ENCODE measurements at places on chromosomes 1 and 21.

- DNase-seq: peak; percentile 14
Observed at GRCh38 chr1:174021591-174022079, 522 bp downstream of the RC3H1 start.

DNA sequence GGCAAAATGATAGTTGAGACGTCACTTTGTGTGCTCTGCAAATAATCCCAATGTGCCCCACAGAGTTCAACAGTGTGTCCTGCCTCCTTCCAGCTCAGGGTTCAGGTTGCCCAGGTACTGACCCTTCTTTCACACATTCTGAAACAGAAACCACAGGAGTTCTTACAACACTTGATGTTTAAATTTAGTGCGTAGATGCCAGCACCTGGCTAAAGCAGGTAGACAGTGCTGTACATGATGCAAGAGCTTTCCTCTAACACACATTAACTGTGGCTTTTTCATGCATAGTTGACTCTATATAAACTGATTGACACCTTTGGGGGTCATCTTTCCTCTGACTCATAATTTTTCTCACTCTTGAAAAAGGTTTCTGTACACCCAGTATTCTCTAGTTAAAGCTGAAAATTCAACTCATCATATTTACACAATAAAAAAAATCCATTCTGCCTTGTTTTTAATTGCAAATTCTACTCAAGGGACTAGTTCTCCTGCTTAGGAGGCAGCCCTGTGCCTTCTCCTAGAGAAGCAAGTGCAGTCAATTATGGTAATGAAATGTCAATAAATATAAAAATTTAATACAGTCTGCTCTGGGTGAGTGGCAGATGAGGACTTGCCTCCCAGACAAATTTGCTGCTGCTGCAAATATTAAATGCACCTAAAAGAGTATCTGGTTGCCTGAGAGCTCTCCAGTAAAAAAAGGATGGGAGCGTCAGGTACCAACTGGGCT lies 91.4 kb downstream of the NR5A2 start:
- DNase-seq: no peak

DNA sequence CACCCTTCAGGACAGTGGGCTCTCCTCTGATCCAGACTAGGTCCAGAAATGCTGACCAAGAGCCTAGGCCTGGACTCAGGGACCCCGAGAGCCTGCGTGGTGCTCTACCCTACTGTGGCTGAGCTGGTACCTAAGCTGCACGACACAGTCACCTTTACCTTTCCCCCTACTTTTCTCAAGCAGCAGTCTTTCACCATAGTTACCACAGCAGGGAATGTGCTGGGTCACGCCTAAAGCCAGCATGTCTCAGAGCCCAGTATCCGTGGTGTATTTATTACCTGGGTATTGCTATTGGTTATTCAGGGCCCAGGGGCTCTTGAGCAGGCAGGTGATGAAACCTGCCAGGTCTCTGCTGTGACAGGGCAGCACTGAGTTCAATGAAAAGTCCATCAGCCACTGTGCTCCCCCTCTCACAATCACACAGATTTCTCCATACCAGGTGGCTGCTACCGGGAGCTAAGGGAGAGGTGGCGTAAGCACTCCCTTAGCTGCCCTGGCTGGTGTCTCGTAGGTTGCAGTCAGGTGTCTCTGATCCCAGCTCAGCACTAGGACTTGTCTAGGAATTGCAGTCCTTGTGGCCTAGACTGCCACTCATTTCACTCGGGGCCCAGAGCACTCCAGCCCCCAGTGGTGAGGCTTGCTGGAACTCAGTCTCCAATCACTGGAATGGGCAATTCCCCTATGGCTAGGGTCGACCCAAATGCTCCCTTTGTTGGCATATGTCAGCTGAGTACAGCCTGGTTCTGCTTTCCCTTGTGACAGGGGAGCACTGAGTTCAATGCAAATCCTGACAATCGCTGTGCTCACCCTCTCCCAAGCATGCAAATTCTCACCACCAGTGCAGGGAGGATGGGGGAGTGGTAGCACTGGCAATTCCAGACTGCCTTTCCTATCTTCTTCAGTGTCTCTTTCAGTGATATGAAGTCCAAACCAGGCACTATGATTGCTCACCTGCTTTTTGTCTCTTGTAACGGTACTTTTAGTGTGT lies 128.7 kb downstream of the PHTF1 start:
- no peak for DNase-seq

GRCh38 chr1:168521401-168522000 lies 22.3 kb downstream of the XCL2 start:
- DNase-seq: no peak

- no peak for DNase-seq
Observed at GRCh38 chr1:154856049-154856448, 14.0 kb downstream of the KCNN3 start.

GRCh38 chr1:224923726-224924125 lies 5.7 kb upstream of the DNAH14 start:
- no peak for DNase-seq

GRCh38 chr1:116359060-116359830 lies 13.8 kb upstream of the ATP1A1 start:
- DNase-seq: no peak

DNA sequence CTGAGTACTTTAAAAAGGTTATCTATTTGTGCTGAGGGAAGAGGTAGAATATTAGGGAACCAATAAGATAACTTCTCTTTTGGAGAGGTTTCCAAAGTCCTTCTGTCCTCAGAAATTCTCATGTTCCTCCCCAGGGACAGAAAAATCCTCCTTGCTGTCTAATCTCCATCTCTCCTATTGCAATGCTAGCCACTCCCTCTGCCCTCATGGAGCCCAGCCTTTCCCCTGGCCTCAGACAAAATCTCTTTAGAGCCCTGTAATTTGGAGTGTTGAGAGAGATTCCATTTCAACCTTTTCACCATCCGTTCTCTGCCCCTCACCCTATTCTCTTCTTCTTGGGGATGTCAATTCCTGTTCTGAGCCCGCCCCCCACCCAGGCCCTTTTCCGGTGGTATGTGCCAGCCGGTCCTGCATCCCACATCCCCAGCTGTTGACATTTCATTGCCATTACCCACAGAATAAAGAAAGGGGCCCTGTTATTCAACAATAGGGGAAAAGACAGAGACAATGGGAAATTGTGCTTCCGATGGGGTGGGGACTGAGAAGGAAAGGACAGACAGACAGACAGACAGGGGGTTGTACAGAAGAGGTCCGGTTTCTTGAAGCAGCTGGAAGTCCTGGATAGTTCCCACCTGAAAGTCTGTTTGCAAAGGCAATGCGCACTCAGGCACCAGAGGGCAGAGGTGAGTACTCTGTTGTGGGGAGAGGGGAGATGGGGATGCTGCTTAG lies at the start of gene HAPLN2:
Gene HAPLN2 (plus strand): TSS at position 563 of the 729 bp plus-strand sequence. CDS start 4,076 bp downstream, outside the sequence.
- no peak for DNase-seq

DNA sequence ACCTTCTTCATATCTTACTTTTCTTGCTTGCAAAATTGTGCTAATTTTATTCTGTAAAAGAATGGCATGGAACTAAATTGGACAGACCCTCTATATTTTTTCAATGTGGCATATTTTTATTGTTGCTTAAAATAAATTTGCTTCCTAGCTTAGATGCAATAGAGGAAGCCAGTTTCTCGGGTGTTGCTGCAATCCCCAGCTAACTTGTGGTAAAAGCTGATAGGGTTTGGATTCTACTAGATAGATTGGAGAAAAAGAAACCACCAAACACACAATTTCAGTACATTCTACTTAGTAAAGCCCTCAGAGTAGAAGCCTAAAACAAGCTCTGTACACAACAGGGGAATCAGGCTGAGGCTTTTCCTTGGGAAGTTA lies 49.5 kb upstream of the GCLM start:
- DNase-seq: no peak

GRCh38 chr1:202037706-202038296 lies 27.4 kb downstream of the ELF3 start:
- DNase-seq: no peak

DNA sequence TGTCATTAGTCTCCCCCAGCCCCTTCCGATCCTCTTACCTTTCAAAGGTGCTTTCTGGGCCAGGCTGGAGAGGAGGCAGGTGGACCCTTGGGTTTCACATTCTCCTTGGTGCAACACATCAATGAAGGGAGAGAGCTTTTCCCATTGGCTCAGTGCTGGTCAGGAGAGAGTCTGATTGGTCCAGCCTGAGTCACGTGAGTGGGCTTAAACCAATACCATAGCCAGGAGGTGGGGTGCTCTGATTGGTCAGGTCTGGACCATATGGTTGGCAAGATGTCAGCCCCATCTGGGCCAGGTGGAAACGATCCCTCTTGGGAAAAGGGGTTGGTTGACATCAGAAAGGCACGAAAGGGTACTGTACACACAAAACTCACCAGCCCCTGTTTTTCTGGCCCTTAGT lies 44.8 kb upstream of the ABCG1 start:
- no peak for DNase-seq

DNA sequence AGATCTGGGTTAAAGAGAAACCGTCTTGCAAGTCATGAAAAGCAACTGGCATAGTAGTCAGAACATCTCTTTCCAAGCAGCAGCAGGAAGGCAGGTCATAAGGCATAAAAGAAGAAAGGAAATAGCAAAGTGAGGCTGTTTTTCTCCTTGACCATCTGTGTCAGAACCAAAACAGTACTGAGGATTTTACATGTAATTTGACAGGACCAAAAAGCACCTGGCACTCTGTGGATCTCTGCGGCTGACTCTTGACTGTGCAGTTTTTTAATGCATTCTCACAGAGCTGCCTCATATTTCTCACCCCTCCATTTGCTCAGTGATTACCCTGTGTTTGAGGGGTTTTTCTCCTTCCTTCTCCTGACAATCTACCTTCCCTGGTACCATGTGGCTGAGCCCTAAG lies 17.7 kb downstream of the TBX15 start:
- DNase-seq: no peak

DNA sequence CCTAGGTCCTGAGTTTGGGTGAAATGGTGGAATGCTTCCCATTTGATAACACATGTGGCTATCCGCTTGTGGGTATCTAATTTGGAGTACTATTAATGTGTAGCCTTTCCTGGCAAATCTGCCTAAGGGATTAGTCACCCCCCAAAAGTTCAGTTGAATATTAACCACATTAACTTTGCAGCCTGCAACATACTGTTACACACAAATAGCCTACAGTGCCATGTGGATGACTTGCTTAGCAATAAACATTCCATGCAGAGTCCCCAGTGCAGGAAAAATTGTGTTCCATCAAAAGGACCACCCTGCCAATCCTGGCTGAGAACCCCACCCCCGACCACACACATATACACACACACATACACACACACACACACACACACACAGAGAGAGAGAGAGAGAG lies 303.3 kb upstream of the ESRRG start:
- no peak for DNase-seq

- DNase-seq: peak; percentile 5
Observed at GRCh38 chr1:157369808-157370521, 182.3 kb downstream of the FCRL5 start.

- no peak for DNase-seq
Observed at GRCh38 chr1:25616987-25617624, 515 bp downstream of the MAN1C1 start.

GRCh38 chr21:29308456-29308783 lies 9.7 kb downstream of the BACH1 start:
- DNase-seq: no peak

DNA sequence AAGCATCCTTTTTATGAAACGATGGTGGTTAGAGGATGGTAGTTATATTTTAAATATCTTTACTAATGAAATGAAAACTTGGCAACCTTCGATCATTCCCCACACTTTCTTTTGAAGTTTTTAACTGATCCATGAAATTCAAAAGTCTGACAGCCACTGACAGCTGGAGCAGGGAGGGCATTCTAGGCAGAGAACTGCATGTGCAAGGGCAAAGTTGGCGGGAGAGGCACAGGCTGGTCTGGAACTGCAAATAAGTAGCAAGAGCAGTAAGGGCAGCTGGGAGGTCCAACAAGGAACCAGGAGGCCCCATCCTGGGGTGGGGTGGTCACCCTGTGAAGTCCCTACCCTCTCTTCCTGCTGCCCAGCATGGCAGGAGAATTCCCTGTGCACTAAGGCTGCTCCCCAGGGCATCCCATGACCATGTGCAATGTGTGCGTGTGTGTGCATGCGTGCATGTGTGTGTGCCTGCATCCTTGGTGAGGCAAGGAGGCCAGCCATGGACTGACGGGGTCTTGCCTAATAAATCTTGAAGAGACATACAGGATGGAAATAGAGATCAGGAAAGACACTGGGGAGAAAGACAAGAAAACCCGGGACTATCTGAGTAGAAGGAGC lies 33.1 kb upstream of the FOXO6 start:
- DNase-seq: no peak

- no peak for DNase-seq
Observed at GRCh38 chr1:247467129-247467528, 9.2 kb upstream of the OR2B11 start.

DNA sequence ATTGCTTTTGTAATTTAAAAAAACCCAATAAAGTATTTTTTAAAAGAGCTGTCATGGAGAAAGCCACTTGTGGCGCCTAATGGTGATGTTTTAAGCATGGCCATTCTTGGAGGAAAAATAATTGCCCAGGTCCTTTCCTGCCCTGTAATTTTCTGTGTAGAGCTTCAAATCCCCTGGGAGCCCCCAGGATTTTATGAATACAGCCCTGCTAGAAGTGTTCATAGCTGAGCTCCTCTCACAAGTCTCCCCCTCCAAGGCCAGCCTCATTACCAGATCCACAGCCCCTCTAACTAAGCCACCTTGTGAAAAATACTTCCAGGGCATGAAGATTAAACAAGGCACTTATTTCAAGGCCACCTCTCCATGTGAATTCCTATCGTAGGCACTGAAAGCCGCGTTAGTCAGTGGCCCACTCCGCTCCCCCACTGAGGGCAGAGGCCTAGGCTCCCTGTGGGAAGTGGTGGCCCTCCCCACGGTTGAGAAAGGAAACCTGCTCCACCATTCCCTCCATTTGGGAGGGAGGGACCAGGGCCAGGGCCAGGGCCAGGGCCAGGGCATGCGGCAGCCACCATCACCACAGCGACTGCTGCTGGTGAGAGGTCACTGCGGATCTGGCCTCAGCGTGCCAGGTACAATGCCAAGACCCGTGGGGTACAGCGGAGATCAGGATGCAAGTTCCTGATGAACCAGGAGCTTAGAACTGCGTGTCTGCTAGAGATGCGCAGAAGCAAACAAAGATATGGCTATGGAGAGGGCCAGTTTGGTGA lies 83.1 kb downstream of the KCNN3 start:
- DNase-seq: no peak

- no peak for DNase-seq
Observed at GRCh38 chr1:157133426-157133825, 4.8 kb downstream of the ETV3 start.

Data from activated CD4-positive, alpha-beta T cell treated with anti-CD3 and anti-CD28 coated beads, Interleukin-2, amount 50 U/mL, for 4 hours (primary cell).